ENCODE measurements at places on chromosomes 4 and X.
A peak's percentile ranks its signal among the peaks of the same experiment; 100 is the strongest.

DNA sequence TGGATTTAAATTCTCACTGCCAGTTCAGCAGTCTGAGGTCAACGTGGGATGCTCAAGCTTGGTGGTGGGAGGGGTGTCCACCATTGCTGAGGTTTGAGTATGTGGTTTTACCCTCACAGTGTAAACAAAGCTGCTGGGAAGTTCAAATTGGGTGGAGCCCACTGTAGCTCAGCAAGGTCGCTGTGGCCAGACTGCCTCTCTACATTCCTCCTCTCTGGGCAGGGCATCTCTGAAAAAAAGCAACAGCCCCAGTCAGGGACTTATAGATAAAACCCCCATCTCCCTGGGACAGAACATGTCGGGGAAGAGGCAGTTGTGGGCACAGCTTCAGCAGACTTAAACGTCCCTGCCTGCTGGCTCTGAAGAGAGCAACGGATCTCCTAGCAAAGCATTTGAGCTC lies 14.9 kb upstream of the RRAGB start:
- H3K27ac ChIP-seq = no peak overlapping the region
- no peaks in the 10 kb centered on the region for H3K4me1 ChIP-seq
- no peaks in the 10 kb centered on the region for H3K36me3 ChIP-seq
- H3K27me3 ChIP-seq = no peaks in the 10 kb centered on the region
- no peak for DNase-seq
- H3K4me3 ChIP-seq = no peak overlapping the region

DNA sequence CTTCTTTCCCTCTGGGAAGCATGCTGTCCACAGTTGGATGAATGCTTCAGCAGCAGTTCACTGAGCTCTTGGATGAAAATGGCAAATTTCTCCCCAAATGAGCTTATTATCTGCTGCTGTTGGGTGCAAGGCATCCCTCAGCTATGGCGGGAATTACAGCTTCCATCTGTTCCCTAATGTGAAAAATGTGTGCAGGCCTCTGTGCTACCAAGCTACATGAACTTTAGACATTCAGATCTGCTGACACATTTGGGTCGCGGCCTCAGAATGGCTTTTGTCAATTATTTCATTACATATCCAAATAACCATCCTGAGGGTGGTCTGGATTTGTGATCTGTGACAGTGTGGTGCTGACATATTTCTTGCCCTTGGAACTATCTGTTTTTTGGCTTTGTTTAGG lies 119.5 kb upstream of the SCML1 start:
- no peak for DNase-seq
- H3K4me1 ChIP-seq = no peaks in the 10 kb centered on the region
- H3K36me3 ChIP-seq = no peaks in the 10 kb centered on the region

DNA sequence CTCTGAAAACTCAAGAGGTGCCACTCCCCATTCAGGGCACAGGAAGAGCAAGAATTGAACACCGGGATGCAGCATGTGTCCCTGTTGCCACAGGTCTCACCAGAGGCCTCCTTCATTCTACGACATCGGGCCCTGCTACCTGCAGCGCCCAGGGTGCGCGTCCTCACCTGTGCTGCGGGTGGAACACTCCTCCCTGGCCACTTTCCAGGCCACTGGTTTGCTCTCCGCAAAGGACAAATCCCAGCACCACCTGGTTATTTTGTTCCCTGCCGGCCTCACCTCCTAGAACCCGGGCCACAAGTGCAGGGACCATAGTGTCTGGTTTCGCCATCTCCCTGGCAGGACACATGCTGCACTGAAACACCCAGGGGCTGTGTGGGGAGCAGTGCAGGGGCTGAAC lies 14.3 kb upstream of the FAM3A start:
- H3K27ac ChIP-seq = no peak overlapping the region
- H3K4me1 ChIP-seq = peaks cover 8% of the 10 kb centered on the region
- no peaks in the 10 kb centered on the region for H3K27me3 ChIP-seq
- H3K36me3 ChIP-seq = no peaks in the 10 kb centered on the region
- no peak overlapping the region for H3K4me3 ChIP-seq
- no peak for DNase-seq

DNA sequence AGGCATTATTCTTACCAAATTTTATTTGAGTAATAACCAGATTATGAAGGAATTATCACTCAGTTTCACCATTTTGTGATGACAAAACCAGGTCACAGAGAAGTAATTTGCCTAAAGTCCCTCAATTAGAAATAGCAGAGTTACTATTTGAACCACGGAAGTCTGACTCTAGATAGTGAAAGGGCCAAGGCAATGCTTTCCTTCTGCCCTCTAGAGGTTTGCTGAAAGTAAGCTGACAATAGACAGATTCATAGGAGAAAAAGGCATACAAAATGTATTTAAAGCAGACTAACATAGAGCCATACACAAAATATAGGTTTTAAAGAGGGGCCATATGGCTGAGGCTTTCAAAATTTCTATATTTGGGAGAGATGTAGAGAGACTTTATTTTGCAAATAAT lies 43.1 kb downstream of the CXXC4 start:
- H3K27ac ChIP-seq = no peak overlapping the region
- no peaks in the 10 kb centered on the region for H3K36me3 ChIP-seq
- DNase-seq = no peak
- no peaks in the 10 kb centered on the region for H3K4me1 ChIP-seq

GRCh38 chr4:77465271-77465670 lies 140.3 kb upstream of the CXCL13 start:
- no peaks in the 10 kb centered on the region for H3K27me3 ChIP-seq
- no peak overlapping the region for H3K4me3 ChIP-seq
- H3K27ac ChIP-seq = no peak overlapping the region
- no peaks in the 10 kb centered on the region for H3K4me1 ChIP-seq
- no peaks in the 10 kb centered on the region for H3K36me3 ChIP-seq
- DNase-seq = no peak

DNA sequence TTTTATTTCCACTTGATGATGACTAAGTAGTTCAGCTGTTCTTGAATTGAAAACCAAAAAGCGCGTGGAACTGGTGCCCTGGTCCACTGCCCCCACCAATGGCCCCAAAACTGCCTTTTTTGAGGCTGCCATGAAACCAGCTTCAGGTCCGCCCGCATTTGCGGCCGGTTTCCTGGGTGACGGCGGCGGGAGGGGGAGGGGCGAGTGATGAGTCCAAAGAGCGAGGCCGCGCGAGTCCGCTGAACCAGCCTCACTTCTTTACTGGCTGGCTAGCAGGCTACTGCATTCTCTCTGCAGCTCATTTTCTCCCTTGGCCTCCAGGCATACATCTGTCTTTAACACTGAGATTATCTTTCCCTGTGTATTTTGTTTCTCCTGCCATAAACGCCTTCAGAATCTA lies 72.9 kb upstream of the FABP2 start:
- peak; percentile 72 for DNase-seq
- H3K4me1 ChIP-seq = no peaks in the 10 kb centered on the region
- H3K4me3 ChIP-seq = no peak overlapping the region
- no peaks in the 10 kb centered on the region for H3K36me3 ChIP-seq
- H3K27me3 ChIP-seq = no peaks in the 10 kb centered on the region

DNA sequence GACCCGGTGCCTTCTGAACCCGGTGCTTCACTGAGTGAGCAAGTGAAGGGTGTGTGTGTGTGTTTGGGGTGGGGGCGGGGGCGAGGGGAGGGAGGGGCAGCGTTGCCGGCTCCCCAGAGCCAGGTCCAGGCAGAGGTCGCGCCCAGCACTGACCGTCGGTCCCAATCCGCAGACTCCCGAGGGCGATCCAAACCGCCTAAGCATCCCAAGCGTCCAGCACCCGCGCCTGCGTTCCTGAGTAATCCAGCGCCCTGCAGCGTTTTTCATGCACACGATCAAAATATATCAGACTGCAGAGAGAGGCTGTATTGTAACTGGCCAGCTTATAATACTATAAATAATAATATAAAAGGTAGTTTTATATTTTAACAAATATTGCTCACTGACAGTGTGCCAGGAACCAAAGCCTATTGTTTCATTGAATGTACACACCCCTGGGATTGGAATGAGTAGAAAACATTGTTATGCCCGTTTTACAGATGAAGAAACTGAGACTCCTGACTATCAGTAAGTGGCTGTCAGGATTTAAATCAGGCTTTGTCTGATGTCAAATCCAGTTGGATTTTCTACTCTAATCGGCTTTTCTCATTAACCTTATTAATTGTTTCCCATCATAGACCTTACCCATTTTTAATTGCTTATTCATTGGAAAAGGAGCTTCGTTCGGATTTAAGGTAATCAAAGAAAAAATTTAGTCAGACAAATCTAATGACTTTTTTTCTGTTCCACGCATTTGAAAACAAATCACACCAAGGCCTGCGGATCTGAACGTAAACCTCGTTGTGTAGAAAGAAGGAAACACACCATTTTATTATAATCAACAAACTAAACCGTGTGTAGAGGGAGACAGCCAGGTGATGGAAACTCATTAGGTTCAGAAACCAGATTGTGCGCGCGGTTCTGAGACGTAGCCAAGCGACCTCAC lies 4.0 kb upstream of the NKX3-2 start:
- no peak overlapping the region for H3K27ac ChIP-seq
- peak overlapping the region; percentile 42 for H3K4me3 ChIP-seq
- no peaks in the 10 kb centered on the region for H3K36me3 ChIP-seq
- no peak for DNase-seq

All from upper lobe of left lung (tissue), 6 donors.